ENCODE measurements at places on chromosomes 1 and 21.

- no peak for DNase-seq
Measured at GRCh38 chr1:30719406-30720270, 3.7 kb downstream of the MATN1 start.

- DNase-seq, result no peak
Measured at GRCh38 chr1:183106746-183107145, 79.3 kb upstream of the LAMC2 start.

DNA sequence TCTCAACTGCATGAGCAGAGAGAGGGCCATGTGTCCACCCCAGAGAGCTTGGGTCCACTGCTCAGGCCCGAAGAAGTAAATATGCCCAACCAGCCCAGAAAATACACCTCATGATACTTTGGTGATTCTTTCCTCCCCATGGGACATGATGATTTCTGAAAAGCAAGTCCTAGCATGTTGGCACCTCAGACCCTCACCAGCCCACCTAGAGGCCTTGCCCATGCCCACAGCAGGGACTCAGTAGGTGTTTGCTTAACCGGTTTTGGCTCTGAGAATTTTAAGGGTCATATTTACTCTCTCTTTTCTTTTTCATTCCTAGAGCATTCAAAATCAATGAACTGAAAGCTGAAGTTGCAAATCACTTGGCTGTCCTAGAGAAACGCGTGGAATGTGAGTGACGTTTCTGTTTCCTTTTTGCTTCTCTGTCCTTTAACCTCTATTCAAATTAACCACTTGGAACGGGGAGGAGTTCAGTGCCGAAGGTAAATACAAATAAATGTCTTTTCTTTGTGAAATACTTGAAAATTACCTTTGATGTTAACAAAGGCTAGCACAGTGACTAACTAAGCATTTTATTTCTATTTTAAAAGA, 79.7 kb downstream of the PDE9A start:
- no peak for DNase-seq

DNA sequence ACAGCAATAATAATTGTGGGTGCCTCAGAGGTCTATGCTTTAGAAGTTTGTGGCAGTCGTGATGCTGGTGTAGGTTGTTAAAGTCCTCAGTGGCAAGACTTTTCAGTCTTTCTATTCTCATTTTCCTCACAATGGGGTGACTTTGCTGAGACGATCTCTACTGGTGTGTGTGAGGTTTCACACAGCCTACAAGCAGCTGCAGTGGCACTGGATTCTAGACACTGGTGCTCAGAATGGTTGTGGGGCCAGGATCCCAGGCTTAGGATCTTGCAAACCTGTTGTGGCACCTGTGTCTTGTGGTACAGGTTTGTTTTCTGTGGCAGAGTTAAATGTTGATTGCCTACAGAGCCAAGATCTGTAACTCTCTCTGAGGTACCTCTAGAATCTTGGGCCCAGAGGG, 581.2 kb downstream of the PTPRC start:
- DNase-seq, result no peak

- no peak for DNase-seq
Measured at GRCh38 chr1:9312168-9312720, 19.6 kb downstream of the SPSB1 start.

- DNase-seq, result no peak
Measured at GRCh38 chr1:195656780-195657179, 951.5 kb downstream of the KCNT2 start.

DNA sequence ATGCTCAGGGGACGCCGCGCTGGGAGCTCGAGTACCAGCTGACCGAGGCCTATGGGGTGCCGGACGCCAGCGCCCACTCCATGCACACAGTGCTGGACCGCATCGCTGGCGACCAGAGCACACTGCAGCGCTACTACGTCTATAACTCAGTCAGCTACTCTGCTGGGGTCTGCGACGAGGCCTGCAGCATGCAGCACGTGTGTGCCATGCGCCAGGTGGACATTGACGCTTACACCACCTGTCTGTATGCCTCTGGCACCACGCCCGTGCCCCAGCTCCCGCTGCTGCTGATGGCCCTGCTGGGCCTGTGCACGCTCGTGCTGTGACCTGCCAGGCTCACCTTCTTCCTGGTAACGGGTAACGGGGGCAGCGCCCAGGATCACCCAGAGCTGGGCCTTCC, 1.3 kb upstream of the XKR8 start:
- DNase-seq, result no peak

DNA sequence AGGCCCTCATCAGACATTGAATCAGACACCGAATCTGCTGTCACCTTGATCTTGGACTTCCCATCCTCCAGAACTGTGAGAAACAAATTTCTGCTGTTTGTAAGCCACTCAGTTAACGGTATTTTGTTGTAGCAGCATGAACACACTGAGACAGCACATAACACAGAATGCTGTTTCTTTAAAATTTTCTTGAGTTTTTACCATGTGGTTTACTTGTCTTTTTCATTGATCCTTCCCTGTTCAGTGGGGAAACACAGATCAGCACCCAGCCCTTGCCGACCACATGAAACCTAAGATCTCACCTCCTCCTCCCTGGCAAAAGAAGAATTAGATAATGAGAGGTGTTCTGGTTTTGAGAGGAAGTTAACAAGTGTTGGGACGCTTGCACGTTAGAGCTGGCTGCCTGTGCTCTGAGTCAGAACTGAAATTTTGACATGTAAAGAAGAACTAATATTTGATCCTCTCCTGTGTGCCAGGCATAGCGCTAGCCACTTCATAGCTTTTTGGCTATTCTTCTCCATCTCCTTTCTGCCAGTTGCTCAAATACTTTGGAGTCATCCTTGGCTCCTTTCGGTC, 179.6 kb downstream of the DHRS3 start:
- no peak for DNase-seq

- DNase-seq, result no peak
Measured at GRCh38 chr1:200237066-200237465, 172.8 kb downstream of the ZNF281 start.
